ENCODE measurements at places on chromosomes 5 and 9.
A peak's percentile ranks its signal among the peaks of the same experiment; 100 is the strongest.

DNA sequence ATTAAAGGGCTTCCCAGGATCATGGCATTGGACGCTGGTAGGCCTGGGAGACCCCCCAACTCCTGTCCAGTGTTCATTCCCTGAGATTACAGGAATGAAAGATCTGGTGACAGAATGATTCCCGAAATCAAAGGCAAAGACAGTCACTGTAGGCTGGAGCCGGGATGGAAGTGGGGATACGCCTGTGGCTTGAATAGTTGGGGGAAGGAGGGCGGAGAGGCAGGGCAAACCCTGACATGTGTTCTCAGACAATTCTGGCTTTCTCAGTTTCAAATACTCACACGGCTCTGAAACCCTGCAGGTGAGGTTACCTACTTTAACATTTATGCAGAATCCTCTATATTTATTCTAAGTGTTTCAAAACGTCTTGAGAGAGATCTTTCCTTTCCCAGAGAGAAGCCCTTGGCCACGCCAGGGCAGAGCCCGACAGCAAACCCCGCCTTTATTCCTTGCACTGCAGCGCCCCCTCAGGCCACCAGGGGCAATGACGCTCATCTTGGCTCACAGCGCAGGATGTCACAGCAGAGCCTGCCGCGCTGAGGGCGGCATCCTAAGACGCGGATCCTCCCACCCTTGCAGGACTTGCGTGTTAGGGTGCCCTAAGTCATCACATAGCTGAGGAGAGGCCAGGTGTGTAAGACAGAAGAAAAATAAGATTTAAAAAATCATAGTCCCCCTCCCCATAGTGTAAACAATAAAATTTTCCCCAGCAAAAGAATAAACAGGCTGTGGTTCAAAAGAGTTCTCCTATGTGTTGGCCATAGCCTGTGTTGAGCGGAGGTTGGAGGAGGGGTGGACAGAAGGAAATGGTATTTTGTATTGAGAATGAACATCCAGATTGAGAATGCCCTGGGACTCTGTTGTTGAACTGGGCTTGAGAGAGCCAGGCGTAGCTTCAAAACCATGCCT, 284.5 kb downstream of the NTRK2 start:
- no peak for DNase-seq

GRCh38 chr5:157599565-157599964, 24.0 kb upstream of the ADAM19 start:
- no peak for DNase-seq

DNA sequence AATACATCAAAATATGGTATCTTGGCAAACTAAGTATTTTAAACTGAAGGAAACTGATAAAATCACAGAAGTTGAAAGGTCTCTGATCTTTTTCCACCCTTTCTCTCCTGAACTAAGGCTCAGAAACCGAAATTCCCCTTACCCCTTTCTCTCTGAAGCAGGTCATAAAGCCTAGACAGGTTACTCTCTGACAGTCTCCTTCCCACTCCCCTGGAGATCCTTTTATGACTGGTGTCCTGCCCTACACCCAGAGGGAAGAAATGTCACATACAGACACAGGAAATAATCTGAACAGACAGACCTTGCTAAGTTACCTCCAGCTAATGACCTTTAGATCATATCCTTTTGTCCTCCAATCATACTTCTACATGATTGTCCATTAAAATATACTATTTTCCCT, 127.4 kb downstream of the HCN1 start:
- DNase-seq = no peak

DNA sequence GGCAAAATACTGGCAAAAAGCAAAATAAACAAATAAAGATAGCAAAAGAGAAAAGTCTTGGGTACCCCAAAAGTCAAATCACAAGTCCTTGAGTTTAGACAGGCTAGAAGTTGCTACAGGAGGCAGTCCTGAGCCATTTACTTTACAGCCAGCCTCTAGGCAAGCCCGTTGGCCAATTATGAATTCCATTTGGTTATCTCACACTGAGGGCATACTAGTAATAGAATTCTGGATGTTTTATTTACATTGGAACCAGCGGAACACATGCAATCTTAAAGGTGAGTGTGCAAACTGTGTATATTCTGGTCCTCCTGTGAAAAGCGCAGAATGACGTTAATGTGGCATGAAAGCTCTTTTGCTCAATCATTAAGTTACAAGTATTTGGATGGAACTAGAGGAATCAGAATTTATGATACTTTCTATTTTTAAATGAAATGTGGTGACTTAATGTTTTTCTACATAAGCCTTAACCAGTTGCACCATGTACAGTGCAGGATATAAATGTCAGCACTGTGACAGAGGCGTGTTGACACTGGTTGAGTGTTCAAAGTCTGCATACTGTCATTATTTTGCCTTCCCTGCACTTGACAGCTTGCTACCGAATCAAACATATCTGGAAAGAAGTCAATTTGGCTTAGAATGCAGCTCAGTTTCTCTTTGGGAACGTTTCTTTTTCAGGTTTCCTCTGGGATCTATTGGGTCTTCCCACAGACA, 7.9 kb downstream of the GDNF start:
- DNase-seq = no peak

DNA sequence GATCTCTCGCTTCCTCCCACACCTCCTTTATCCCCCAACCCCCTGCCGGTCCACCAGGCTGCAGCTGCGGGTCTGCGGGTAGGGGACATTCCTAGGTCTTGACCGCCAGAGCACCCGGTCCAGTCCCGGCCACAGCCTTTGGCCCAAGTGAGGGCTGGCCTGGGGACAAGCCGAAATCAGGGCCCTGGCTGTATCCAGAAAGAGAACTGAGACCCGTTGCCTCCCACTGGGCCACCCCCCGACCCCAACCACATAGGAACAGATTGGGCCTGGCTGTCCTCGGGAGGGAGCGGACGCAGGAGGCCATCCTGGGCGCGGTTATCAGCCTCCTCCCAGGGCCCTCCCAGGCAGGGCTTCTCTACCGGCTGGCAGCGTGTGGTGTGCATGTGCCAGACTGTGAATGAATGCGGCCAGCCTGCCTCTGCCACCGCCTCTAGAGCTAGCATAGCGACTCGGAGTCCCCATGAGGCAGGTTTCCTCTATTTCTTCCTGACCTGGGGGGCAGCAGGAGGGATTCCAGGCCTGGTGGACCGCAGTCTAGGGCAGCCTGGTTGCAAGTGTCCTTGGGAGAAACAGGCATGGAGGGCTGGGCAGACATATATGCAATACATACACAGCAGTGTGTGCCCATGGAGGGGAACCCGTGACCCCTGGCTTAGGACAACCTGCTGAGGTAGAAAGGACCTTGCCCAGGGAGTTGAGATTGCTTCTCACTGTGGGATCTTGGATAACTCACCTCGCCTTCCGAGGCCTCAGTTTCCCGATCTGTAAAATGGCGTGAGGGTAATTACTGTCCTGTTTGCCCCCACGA, 1.2 kb downstream of the N4BP3 start:
- peak; percentile 18 for DNase-seq

GRCh38 chr9:131402738-131403492, 9.0 kb downstream of the PRRC2B start:
- DNase-seq = no peak

DNA sequence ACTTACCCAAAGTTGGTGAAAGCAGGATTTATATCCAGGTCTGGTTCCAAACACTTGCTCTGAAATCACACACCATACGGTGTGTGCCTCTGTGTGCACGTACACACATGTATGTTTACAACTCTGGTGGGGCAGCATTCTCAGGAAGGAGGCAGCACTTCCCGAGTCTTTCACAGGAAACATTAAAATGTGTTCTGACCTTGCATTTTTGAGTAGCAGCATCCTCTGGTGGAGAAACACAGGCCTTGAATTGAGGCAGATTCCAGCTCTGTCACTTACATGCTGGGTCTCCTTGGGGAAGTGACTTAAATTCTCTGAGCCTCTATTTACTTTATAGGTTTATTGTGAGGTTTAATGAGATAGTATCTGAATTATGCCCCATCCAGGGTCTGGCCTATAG, 126.4 kb downstream of the RGS3 start:
- no peak for DNase-seq

DNA sequence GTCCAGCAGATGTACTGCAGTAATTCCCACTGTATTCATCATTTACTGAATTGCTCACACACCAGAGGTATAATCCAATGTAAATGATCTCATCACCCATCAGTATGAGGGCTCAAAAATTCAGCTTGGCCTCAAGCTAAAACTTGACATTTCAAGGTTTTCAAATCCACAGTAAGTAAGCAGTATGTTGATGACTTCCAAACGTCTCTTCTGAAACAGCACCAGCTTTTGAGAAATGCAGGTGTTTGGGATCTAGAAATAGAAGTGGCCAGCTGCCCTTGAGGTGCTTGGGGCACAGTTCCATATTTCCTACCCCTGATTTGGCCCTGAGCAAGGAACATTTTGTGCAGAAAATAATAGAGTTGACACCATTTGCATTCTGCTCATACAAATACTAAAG, 388.0 kb upstream of the TUSC1 start:
- DNase-seq = no peak

DNA sequence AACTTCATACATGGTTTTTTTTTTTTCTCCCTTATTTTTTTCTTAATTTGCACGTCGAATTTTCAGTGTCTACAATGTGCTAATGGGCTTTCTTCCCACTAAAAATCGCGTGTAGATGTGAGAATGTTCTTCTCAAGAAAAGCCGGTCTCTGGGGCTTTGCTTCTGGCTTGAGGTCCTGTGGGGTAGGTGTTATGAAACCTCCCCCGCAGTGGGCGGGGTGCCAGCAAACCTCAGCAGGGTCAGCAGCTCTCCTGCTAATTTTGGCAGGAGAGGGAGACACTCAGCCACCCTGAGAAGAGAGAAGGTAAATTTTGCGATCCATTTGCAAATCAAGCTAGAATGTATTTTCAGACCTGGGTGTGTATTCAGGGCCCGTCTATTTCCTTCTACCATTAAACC, 59.9 kb downstream of the NPR3 start:
- DNase-seq = no peak

DNA sequence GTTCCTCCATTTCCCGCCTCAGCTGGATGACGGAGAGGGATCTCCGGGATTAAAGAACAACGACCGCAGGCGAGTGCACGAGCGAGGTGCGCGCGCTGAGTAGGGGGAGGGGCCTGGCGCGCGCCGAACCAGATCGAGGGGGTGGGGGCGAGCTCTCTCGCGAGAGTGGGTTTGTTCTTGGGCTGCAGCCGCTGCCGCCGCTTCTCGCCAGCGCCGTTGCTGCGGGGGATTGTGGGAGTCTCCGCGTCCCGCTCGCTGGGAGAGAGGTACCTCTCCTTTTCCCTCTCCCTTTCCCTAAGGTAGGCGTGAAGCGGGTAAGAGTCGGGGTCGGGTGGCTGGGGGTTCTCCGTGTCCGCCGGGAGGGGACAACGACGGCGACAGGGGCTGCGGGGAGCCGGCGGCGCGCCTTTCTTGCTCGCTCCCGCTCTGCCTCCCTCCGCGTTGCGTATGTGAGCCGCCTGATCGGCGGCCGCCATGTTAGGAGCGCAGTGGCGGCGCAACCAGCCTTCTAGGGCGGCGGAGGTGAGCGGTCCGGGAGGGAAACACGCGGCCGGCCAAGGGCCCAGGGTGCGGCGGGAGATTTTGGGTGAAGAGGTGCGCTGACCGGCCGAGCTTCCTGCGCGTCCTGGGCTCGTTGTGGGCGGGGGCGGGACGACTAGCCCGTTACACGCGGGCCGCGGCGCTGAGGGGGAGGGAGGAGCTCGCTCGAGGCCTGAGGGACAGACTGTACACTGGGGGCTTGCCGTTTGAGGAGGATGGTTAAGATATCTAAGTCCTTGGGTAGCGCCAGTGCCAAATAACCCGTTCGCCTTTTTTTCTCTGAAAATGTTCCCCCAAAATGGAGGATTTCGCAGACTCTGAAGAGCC, at the start of gene MATR3:
TSS of gene MATR3 (plus strand) at position 234 of the 867 bp plus-strand sequence. CDS start 13,676 bp downstream, outside the sequence.
- peak; percentile 86 for DNase-seq

GRCh38 chr5:82494942-82495341, 216.8 kb upstream of the RPS23 start:
- DNase-seq = no peak

DNA sequence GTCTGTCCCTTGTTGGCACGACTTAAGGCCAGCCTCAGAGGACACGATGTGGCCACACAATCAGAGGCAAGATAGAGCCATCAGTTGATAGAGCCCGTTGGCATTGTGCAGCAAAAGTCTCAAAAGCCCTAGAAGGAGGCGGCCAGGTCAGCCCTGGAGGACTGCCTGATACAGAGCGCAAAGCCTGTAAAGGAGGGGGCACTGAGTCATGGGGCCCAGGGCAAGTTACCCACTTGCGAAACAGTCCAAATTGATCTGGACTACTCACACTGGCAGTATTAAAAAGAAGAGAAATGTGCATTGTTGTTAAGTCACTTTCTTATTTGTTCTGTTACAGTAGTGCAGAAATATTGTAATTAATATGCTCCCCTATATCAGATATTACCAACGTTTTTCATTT, 51.5 kb downstream of the KLF9 start:
- no peak for DNase-seq

DNA sequence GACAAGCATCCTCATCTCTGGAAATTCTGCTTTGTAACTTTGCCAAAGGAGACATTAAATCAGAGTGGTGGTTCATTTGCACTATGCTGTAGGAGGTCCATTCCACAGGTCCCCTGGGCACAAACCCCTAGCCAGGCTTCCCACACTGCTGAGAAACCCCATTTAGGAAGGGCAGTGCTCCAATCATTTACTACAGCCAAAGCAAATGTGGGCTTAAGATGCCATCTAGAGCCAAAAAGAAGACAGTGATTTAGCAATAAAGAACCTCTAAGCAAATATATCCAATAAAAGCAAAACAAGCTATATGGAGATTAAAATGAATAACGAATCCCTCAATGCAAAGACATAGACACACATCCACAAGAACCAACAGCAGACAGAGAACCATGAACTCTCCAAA, 129.0 kb upstream of the ALDH1B1 start:
- DNase-seq = no peak

GRCh38 chr5:116382874-116383266, 191.8 kb downstream of the SEMA6A start:
- no peak for DNase-seq

GRCh38 chr9:132514821-132515220, 67.6 kb upstream of the BARHL1 start:
- DNase-seq = no peak

GRCh38 chr9:113621309-113621791, 157.8 kb downstream of the RGS3 start:
- no peak for DNase-seq

DNA sequence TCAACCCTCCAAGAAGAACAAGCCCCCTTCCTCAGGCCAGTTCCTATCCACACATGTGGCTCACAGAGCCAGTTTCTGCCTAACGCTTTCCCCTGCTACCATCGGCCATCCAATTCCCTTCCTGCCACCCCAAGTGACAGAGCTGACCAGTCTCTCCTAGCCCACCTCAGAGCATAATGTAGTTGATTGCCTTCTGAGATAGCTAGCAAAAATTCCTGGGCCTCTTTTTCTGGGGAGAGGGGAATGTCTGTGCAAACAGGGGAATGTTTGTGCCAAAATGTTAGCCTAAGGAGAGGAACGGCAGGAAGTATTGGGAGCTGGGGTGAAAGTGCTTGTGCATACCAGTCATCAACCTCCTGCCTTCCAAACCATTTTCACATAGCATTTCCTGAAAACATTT, 157.0 kb downstream of the PJA2 start:
- no peak for DNase-seq

- DNase-seq = no peak
These were observed 42.7 kb downstream of the C5orf22 start for GRCh38 chr5:31574772-31575171.

- DNase-seq = no peak
These were observed 20.5 kb downstream of the AQP3 start for GRCh38 chr9:33426843-33427293.

- no peak for DNase-seq
These were observed 71.4 kb downstream of the MYO10 start for GRCh38 chr5:16864631-16865131.

- no peak for DNase-seq
These were observed 8.5 kb upstream of the MGAT1 start for GRCh38 chr5:180810959-180811622.

Data from stimulated activated CD4-positive, alpha-beta T cell treated with anti-CD3 and anti-CD28 coated beads, TNF-alpha, amount 100 ng/mL, for 4 hours (primary cell).